ENCODE measurements at places on chromosomes 3 and 15. TPM values are rescaled to one million over a fixed set of nuclear protein-coding genes. Genes with fewer than 3 reads are reported as not detected.

- DNase-seq, result peak; percentile 15
Observed at GRCh38 chr3:149134575-149134974, 5.1 kb downstream of the HPS3 start.

GRCh38 chr15:36879568-36880222, 220.7 kb downstream of the MEIS2 start:
- no peak for DNase-seq

DNA sequence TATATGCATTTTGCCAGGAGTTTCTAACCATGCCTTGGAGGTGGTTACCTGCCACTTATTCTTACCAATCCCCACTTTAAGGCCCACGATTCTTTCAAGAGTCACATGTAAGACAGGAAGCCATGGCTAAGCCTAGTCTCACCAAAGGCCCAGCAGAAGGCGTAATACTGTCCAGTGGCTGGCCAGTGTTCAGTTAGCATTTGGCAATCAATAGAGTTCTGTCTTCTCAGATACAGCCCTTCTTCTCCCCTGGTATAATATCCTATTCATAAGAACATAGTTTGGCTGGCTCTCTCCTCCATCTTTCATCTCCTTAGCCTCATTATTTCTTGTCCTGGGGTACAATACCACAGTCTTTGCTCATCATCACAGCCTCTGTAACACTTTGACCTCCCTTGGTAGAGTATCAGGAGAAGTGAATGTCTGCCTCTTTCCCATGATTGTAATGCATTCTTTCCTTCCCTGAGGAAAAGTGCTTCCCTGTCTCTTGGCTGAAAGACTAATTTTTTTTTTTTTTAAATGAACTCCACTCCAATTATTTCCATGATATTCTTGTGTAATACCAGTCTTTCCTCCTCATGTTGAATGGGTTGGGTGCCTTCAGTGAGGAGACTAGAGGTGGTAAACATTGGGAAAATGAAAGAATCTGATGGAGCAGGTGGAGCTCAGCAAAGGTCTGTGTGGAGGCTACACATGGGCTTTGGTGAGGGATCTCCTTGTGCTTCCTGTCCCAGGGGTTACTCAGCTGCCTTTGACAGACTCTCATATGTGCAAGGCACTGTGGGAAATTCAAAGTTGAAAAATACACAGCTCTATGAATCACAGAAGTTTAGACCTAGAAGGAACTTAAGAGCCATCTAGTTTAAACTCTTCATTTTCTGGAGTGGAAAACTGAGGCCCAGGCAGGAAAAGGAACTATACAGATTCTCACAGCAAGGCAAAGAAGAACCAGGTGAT, 218.2 kb downstream of the P3H2 start:
- no peak for DNase-seq

DNA sequence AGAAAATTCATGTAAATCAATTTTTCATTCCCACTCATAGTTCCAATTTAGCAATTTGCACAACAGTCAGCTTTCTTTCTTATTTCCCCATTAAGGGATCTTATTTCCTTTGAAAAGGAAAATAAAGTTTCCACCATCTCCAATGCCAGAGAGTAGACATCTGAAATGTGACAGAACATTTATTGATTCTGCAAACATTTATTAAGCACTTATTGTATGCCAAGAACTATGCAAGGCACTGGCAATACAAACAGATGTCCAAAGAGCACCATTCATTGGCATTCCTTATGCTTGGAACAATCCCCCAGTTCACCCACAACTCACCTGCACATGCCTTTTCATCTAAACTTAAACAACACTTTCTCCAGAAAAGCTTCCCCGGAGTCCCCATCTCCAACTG, 2.5 kb upstream of the TFDP2 start:
- no peak for DNase-seq

DNA sequence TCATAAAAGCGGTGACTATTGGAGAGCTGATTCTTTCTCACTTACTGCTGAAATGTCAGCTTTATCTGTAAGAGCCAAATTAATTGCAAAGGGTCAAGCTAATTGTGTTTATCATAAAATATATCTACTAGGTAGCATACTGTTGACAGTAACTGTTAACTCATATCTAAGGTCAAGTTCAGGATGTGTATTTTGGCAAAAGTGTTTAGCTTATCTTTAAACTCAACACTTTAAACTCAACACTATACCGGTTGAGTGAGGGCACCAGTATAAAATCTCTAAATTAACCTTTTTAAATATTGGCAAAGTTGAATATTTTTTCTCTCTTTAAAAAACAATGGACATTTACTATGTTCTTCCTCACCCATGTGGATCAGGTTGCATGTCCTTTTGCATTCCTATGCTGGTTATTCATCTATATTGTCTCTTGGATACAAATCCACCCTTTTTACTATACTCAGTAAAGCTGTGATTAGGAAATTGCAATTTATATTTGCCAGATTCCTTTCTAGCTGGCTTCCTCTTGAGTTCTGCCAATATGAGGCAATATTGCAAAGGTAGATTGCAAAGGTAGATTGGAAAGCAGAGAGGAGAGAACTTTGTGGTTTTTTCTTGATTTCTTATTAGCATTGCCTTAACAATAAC, 344.6 kb upstream of the DCBLD2 start:
- no peak for DNase-seq

- DNase-seq, result no peak
Observed at GRCh38 chr3:8623741-8624140, 20.9 kb downstream of the SSUH2 start.

DNA sequence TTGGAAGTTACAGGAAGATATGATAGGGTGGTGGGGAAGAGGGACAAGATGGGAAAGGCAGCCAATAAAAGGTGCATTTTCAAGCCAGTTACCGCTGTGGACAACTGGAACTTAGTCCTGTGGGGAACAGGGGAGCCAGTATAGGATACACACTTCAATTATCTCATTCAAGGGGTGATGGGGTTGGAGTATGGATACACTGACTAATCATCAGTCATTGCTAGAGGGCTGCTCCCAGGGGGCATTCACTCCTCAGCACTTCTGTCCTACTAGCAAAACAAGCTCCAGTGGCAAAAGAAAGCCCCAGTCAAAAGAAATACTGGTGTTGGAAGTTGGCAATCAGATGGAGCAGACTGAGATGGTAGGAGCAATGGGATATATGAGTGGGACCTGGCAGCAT, 183.4 kb upstream of the GADL1 start:
- DNase-seq, result no peak

DNA sequence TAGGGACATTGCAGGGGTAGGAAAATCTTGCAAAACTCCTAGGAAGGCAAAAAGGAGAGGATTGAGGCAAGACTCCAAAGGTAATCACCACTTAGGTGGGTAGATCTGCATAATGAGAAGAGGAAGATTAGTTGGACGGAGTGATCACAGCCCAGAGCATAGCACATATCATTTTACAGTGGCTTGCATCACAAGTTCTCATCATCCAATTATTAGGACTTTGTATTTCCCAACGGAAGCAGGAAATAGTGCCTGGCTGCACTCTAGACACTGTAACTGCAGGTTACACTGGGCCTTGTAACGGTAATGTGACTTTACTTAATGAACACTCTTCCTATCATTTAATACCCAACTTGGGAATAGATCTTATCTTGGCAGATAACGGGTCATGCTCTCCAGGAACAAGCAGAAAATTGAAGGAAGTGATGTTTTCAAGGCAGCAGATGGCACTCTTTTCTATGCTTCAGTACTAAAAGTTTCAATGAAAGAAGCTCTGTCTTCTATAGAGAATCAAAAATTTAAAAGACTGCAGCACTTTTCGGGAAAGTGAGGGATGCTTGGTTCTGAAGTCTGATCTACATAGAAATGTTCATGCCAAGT, 101.9 kb upstream of the KCNMB2 start:
- DNase-seq, result no peak

Gene FANCD2OS
- not detected for polyA plus RNA-seq

Gene CNOT10
- polyA plus RNA-seq, result 51.1 TPM
